ENCODE measurements at places on chromosomes 2 and 18.

DNA sequence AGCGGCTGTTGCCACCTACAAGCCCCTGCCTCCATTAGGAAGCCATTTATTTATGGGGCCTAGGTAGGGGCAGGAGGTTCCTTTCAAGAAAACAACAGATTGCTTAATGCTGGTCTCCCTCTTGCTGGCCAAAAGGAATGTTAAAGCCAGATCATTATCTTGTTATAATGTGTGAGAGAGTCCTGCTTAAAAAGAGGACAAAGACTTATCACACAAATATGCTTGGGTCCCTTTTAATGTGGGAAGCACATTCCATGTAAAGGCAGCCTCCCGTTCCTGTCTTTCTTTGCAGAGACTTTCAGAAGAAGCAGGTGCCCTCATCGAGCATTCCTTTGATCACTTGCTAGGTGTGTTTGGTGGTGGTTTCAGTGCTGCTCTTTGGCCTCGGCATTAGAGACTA lies 76.4 kb downstream of the AGAP1 start:
- no peak for DNase-seq

DNA sequence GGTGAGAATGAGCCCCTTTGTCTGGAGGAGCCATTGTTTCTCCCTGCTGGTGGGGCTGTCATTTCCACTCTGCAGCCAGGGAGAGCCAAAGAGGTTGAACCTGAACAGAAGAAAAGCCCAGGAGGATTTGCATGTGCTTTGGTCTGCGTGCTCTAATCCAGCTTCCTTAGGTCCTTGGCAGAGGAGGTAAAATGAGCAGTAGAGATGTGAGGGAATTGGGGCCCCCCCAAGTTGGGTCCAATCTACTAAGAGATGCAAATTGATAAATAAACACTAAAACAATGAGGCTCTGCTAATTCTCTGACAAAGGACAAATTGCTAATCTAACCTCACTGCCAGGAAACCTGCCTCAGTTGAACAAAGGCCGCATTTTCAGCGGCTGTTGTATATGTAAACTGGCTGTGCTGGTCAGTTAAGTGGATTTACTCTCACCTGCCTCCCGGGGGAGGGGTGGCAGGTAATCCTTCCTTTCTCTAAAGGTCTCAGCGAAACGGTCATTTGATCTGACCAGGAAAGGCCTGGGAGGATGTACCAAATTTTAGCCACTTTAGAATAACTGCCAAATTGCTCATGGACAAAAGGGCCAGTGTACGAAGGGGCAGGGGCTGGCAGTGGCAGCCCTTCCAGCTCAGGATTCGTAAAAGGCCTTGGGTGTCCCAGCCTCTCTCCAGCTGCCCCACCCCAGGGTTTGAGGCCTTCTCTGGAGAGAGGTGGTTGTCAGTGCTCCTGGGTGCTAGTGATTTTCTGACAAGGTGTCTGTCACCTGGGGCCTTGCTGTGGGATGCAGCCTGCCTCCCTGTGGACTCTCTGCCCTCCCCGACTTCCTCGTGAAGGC lies 193.6 kb downstream of the MIB1 start:
- no peak for DNase-seq

GRCh38 chr2:113203217-113203530 lies 29.4 kb downstream of the PSD4 start:
- DNase-seq = no peak

DNA sequence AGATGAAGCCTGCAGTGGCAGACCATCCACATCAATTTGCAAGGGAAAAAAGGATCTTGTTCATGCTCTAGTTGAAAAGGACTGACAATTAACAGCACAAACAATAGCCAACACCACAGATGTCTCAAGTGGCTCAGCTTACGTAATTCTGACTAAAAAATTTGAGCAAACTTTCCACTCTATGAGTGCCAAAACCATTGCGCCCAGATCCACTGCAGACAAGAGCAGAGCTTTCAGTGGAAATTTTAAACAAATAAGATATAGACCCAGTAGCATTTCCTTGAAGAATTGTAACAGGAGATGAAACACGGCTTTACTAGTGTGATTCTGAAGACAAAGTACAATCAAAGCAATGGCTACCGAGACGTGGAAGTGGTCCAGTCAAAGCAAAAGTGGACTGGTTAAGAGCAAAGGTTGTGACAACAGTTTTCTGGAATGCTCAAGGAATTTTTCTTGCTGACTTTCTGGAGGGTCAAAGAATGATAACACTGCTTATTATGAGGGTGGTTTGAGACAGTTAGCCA lies 12.0 kb upstream of the ZNF396 start:
- DNase-seq = no peak

DNA sequence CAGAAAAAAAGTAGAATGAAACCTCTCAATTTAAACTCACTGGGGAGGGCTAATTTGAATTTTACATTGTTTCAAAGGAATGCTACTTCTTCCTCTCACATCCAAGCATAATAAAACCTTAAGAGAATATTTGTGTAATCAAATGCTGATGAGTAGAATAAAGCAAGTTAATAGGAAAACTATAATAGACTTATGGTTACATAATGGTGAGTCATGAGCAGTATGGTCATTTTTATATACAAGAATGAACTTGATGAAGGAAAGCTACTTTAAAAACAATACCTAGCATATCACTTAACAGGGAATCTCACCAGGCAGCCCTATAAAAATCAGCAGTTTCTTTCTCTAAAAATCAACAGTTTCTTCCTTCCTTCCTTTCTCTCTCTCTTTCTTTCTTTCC lies 80.3 kb downstream of the VSNL1 start:
- no peak for DNase-seq

- no peak for DNase-seq
Observed at GRCh38 chr2:171163261-171163660, 2.6 kb upstream of the TLK1 start.
